ENCODE measurements at places on chromosomes 6 and 20.
A peak's percentile ranks its signal among the peaks of the same experiment; 100 is the strongest.

DNA sequence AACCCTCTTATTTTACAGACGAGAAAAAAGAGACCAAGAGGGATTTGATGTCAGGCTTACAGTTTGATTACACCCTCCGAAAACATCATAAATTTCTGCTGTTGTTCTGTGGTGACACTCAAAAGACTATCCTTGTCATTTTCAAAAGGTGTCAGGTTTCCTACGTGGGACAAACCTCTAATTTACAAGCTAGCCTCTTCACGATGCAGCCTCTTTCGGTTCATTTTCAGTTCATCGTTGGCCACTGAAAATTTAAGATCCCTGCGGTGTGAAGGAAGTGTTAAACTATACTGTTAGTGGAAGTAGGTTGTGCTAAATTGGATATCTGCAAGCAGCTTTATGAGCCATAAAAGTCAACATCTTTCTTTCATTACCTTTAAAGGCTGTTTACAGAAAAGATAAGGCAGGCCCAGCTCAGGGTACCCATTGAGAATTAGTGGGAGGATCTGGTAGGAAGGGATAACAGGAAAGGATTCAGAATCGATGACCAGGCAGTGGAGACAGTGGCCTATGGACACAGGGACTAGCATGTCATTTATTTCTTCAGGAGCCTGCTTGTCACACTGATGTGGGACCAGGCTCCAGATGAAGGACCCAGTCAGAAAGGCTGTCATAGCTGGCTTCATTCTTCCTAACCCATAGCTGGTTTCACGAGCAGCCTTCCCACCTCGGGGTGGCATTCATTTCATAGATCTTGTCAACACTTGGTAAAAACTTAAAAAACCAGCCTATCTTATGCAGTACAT is 329.1 kb upstream of the SOX4 start:
- DNase-seq: no peak

GRCh38 chr6:125807293-125807692 is 16.5 kb downstream of the NCOA7 start:
- DNase-seq: no peak

GRCh38 chr6:46967826-46968349 is 46.1 kb upstream of the ADGRF5 start:
- no peak for DNase-seq

- DNase-seq: no peak
Observed at GRCh38 chr20:48754292-48754691, 73.5 kb downstream of the PREX1 start.

GRCh38 chr20:48294942-48295341 is 509.7 kb upstream of the SULF2 start:
- DNase-seq: no peak

DNA sequence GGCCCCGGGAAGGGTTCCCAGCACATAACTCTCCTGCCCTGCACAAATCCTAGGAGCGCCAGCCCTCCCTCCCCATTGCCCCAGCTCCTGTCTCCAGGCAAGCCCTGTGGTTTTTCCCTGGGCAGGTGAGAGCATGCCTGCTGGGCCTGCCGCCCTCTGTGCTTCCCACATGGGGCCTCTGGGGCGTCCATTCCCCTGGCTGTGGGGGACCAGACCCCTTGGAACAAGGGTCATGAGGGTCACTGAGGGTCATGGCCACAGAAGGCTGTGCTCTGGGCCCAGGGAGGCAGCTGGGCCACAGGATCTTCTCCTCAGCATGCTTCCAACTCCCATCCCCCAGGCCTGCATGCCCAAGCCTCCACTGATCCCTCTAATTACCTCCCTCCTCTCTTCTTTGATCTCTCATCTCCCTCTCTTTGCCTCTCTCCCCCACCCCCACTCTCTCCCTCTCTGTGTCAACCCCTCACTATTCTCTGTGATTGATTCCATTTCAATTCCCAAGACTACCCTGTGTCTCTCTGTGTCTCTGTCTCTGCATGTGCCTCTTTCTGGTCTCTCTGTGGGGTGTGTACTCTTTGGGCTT is 6.1 kb downstream of the MDFI start:
- peak; percentile 75 for DNase-seq

DNA sequence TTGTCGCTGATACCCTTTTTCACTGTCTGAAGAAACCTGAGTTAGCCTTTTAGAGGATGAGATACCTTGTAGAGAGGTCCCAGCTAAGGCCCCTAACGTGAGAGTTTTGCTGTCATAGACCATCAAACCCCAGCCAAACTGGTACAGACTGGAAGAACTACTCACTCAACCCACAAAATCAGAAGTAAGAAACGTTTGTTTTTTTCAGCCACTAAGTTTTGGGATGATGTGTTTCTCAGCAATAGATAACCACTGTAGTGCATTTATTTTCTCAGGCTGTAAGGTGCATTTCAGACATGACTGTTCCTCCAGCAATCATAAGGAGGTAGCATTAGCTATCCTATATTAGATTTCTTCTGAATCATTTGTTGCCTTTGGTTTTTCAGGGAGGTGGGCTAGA is 407.3 kb upstream of the FLRT3 start:
- no peak for DNase-seq

- no peak for DNase-seq
Observed at GRCh38 chr6:139270249-139270648, 21.5 kb downstream of the TXLNB start.

DNA sequence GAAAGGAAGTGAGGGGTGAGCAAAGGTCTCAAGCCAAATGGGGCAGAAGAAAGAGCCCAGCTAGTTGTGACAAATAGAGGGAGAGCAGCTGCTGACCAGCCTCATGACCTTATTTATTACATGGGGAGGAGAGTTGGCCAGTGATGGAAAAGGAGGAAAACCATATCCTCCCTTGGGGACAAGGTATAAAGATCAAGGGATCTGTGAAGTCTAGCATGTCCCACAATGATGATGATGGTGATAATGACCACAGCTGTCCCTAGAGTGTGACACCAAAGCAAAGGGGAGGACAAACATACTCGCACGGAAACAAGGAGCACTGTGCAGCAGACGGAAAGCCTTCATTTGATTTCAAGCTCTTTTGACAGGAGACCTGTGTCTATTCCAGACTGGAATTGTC is 190.4 kb upstream of the MCHR2 start:
- no peak for DNase-seq

DNA sequence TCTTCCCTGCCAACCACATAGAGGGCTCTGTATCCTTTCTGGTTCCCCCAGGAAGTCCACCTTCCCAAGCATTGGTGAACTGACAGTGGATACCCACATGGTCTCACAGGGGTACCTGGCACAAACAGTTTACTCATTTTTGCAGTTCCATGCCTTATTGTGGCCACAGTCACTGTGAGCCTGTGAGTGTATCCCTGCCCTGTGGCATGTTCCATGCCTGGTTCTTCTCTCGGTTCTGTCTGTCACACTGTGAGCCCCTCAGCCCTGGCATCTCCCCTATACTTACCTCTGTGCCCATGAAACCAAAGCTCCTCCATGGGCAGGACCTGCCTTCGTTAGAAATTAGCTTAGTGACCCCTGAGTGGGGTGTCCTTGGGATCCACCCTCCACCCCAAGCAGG is 107.8 kb downstream of the TOX2 start:
- no peak for DNase-seq

DNA sequence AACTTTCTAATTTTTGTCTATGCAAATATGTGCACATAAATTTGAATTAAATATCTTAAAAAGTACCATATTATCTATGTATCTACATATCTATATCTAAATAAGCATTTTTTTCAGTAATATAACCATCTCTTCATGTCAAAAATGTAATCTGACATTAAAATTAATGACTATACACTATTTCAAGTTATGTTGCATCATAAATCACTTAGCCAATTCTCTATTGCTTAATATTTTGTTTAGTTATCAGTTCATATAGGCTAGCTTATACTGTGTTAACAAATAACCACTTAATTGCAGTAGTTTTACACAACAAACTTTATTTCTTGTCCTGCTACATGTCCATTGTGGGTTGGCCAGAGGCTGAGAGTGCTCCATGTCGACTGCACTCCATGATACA is 360.8 kb downstream of the EPM2A start:
- no peak for DNase-seq

DNA sequence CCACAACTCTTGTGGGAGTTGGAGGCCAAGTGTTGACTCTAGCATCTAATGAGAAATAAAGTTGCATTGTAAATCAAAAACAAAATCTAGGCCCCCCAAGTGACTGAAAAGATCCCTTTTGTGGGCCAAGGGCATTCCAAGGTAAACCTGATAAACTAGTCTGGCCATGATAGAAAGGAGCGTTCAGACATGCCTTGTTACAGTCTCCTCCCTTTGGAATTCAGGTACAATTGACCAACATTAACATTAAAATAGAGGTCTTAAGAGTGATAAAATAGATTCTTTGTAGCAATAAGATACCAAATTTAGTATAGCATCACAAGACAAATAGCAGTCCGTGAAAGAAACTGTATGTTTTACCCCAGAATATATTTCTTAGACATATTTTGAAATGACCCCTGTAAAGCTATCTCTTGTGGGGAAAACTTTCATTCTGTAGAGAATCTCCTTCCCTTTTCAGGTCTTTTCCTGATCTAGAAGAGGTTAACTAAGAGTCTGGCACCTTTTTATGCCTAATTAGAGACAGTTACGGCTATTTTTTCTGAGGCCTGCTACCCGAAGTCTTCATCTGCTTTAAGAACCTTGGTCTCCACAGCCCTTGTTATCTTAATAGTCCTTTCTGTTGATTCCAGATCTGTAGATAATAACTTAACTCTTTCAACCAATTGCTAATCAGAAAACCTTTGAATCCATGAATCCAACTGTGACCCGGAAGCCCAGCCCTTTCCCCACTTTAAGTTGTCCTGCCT is 495.4 kb upstream of the MMS22L start:
- peak; percentile 46 for DNase-seq

- peak; percentile 89 for DNase-seq
Observed at GRCh38 chr6:44655412-44656342, 268.2 kb downstream of the CDC5L start.

GRCh38 chr20:19406381-19406780 is 193.9 kb downstream of the SLC24A3 start:
- no peak for DNase-seq

- no peak for DNase-seq
Observed at GRCh38 chr6:1297746-1298145, 14.2 kb upstream of the FOXQ1 start.

- peak; percentile 74 for DNase-seq
Observed at GRCh38 chr20:6142348-6142993, 19.6 kb upstream of the FERMT1 start.

GRCh38 chr6:731924-732323 is 39.0 kb upstream of the EXOC2 start:
- no peak for DNase-seq

DNA sequence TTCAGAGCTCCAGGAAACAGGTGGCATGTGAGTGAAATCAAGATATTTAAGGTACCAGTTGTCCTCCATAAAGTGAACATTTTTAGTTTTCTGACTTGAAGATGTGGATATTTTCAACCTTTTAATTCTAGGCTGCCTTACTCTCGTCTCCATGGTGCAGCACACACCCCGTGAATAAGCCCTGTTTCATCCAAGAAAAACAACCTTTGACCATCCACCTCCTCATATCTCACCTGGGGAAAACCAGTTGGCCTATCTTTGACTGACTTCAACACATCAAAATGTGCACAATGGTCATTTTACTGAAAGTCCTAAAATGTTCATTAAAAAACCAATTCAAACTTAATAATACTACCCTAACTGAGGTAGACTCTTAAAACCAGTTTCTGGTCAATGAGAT is 73.8 kb upstream of the CD2AP start:
- DNase-seq: no peak

- no peak for DNase-seq
Observed at GRCh38 chr6:25004357-25004756, 68.6 kb upstream of the RIPOR2 start.

DNA sequence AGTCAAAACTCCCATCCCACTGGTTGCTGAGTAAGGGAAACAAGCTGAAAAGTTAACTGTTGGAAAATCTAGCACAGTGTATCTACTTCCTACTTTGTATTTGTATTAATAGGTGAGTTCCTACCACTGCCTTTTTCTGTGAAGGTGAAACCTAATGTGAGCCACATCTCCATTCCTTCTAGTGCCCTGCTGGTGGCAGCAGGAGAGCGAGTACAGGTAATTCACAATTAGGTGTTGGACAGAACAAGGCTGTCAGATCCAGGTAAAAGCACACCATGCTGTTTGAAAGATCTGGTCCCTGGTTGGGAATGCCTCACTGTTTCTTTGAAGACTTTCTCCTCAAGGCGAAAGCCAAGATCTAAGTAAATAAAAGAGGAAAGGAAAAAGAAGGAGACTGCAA is 528.4 kb downstream of the PKHD1 start:
- DNase-seq: peak; percentile 8

DNA sequence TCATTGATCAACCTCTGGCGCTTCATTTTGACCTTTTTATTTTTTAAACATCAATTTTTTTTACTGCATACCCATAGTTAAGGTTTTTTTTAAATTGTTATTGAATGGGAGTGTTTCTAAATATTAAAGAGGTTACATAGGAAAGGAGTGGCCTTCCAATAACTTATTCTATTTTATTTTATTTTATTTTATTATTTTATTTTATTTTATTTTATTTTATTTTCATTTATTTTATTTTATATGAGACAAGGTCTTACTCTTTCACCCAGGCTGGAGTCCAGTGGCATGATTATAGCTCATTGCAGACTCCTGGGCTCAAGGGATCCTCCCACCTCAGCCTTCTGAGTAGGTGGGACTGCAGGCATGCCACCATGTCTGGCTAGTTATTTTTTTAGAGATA is 30.2 kb downstream of the DOP1A start:
- DNase-seq: no peak

GRCh38 chr6:43838276-43839036 is 68.4 kb downstream of the VEGFA start:
- DNase-seq: peak; percentile 89

- DNase-seq: no peak
Observed at GRCh38 chr6:122696079-122696478, 83.4 kb upstream of the FABP7 start.

GRCh38 chr20:9989066-9989724 is 45.6 kb upstream of the ANKEF1 start:
- no peak for DNase-seq

- DNase-seq: no peak
Observed at GRCh38 chr6:100185615-100186014, 191.6 kb upstream of the MCHR2 start.

GRCh38 chr6:75460681-75461080 is 32.9 kb downstream of the FILIP1 start:
- DNase-seq: no peak

DNA sequence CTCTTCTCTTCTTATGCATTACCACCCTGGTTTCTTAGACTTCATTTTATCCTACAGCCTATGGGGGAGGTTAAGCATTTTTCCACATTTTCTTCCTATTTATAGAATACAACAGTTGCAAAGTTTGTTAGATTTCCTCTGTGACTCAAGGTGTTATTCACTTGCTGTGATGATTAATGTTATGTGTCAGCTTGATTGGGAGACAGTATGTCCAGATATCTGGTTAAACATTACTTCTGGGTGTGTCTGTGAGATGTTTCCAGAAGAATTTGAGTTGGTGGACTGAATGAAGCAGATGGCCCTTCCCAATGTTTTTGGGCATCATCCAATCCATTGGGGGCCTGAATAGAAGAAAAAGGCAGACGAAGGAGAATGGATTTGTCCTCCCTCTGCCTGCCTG is 131.3 kb downstream of the C6orf118 start:
- no peak for DNase-seq

All from H7 (cell line).